ENCODE measurements at places on chromosomes 5 and 9.

- peak; percentile 21 for DNase-seq
These were observed at the start of the genes NLN and SGTB for GRCh38 chr5:65721720-65722574. Gene NLN (plus strand): TSS chr5:65722205. CDS start chr5:65722374, 169 bp downstream. Gene SGTB (minus strand): TSS chr5:65722109. CDS start chr5:65720807, 1,302 bp downstream.

- no peak for DNase-seq
These were observed 194 bp upstream of the RXFP3 start for GRCh38 chr5:33936004-33936380.

GRCh38 chr9:99978221-99978620 lies 71.8 kb downstream of the STX17 start:
- no peak for DNase-seq

DNA sequence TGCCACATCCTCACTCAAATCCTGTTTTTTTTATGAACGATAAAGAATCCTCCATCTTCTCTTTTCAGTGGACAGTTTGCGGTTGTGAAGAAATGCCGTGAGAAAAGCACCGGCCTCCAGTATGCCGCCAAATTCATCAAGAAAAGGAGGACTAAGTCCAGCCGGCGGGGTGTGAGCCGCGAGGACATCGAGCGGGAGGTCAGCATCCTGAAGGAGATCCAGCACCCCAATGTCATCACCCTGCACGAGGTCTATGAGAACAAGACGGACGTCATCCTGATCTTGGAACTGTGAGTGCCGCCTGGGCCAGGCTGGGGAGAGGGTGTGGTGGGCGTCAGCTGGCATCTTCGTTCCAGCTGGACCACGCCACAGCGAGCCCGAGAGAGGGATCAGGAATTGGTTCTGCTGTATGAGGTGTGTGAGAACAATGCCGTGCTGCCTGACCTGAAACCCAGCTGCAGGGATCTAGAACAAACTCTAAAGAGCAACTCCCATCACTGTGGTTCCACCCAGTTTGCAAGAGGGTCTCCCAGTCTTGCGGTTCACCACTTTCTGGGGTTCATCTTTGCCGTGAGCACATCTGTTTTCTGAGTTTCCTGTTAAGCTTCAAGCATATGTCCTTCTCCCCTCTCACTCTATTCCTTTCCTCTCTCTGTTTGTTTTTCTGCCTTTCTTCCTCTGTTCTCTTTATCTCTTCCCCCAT lies 107.4 kb downstream of the DAPK1 start:
- no peak for DNase-seq

DNA sequence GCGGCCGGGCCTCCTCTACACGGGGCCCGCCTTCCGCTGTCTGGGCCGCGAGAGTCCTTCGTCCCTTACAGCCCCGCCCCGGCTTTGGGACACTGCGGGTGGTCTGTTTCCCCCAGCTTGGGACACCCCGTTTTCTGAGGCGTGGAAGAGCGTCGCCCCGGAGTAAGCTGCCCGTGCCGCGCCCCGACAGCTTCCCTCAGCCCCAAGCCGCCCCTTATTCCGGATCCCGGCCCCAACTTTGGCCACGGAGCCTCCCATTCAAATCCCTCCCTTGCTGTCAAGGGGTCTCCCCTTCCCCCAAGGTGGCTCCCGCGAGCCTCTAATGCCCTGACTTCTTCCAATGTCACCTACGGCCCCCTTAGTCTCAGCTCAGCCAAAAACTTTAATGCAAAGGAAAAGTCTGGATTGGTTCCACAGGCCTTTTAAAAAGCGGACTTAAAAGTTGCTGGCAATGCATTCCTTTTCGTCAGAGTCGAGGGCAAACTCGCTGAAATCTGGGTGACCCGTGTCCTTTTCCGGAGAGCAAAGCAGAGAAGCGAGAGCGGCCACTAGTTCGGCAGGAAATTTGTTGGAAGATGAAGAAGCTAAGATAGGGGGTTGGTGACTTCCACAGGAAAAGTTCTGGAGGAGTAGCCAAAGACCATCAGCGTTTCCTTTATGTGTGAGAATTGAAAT lies 19.8 kb downstream of the EXOSC2 start:
- no peak for DNase-seq

GRCh38 chr5:147675168-147675567 lies 107.4 kb downstream of the JAKMIP2 start:
- no peak for DNase-seq

DNA sequence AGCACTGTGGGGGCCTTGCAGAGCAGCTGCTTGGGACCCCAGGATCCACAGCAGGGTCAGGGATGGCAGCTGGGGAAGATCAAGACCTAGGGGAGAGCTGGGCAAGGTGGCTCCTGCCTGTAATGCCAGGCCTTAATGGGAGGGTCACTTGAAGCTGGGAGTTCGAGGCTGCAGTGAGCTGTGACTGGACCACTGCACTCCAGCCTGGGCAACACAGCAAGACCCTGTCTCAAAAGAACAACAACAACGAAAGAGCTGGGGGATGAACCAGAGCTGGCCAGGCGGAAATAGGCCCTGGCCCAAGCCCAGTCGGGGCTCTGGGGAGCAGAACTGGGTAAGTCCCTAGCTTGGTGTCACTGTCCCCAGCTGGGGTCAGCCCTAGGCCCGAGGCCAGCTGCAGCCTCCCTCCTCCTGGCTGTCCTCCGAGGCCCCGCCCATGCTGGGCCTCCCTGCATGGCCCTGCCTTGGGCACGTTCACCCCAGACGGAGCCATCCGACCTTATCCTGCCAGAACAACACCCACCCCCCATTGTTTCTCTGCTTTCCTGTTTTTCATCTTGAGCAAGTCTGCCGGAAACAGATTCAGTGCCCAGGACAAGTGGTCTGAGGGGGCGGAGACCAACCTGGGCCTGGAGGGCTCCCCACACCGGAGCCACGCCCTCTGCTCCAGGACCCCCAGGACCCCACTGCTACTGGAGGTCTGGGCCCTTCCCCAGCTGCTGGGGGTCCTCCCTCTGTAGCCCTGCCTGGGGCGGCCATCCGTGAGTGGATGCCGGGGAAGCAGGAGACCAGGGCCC lies 1.9 kb downstream of the DIPK1B start:
- no peak for DNase-seq

DNA sequence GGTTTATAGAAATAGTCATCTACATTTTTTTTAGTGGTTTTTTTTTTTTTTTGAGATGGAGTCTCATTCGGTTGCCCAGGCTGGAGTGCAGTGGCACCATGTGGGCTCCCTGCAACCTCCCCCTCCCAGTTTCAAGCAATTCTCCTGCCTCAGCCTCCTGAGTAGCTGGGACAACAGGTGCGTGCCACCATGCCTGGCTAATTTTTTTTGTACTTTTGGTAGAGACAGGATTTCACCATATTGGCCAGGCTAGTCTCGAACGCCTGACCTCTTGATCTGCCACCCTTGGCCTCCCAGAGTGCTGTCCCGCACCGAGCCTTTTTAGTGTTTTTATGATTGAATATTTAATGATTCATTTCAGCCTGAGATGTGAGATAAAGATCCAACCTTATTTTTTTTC lies 27.3 kb downstream of the ANKRD33B start:
- no peak for DNase-seq

DNA sequence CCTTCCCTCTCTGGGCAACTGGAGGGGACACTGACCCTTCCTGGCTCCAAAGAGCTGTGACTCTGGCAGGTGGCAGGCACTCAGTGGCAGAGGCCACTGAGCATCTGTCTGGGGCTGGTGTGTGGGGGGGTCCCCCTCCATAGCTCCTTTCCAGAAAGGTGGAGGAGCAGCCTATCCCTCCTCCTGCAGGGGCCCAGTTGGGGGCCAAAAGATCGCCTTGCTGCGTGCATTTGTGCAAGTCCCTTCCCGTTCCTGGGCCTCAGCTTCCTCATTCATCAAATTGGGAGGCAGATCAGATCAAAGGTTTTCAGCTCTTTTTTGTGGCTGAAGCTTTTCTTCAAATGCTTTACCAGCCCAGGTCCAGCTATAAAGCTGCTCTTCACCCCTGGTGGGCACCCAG lies 77.7 kb downstream of the NTNG2 start:
- DNase-seq: no peak

DNA sequence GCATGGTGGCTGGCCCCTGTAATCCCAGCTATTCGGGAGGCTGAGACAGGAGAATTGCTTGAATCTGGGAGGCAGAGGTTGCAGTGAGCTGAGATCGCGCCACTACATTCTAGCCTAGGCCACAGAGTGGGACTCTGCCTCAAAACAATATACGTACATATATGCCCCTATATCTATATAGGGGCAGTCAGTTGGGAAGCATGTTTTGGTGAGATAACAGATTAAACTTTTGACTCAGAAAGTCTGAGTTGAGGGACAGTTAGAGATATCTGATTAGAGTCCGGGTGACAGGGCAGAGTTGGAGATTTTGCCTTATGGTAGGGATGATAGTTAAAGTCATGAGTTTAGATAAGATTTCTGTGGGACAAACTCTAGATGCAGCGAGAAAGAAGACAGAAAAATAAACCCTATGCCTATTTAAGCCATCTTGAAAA lies 71.8 kb upstream of the ALDH1A1 start:
- DNase-seq: no peak

DNA sequence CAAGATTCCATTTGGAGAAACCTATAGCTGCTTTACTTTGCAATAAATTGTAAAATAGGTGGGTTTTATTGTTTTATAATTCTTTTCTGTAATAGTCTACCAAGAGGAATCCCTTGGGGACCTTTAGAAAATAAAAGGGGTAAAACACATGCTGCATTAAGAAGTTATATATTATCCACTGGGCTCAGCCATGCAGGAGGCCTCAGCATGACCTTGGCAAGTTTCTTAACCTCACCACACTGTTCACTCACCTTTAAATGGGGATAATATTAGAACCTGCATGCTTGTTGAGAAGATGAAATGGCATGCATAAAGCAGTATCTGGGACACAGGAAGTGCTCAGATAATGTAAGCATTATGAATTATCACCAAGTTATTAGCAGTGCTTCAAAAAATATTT lies 120.2 kb downstream of the SEMA5A start:
- DNase-seq: no peak
